ENCODE measurements at places on chromosomes 2 and 18. TPM values are rescaled to one million over a fixed set of nuclear protein-coding genes. Genes with fewer than 3 reads are reported as not detected.

Gene RIT2
- not detected for polyA plus RNA-seq

Gene GAL3ST2
- polyA plus RNA-seq, result not detected

Gene ASB18
- polyA plus RNA-seq, result not detected

Gene VSNL1
- polyA plus RNA-seq, result 0.20 TPM

Gene RAB6C
- not detected for polyA plus RNA-seq

Gene TRIM43
- not detected for polyA plus RNA-seq

Gene REG1B
- 24,061 TPM for polyA plus RNA-seq

Gene MYCN
- polyA plus RNA-seq, result 0.45 TPM

Gene OR6B2
- polyA plus RNA-seq, result not detected

Gene BMP10
- polyA plus RNA-seq, result 0.45 TPM

Gene KCNE4
- 6.9 TPM for polyA plus RNA-seq

Gene CERKL
- not detected for polyA plus RNA-seq

Gene GPATCH11
- polyA plus RNA-seq, result 12.8 TPM

Gene HMSD
- polyA plus RNA-seq, result 0.03 TPM

Gene CHST9
- 3.1 TPM for polyA plus RNA-seq

Gene LYPD1
- polyA plus RNA-seq, result not detected

Gene GRB14
- polyA plus RNA-seq, result 2.8 TPM

Gene SP9
- polyA plus RNA-seq, result not detected

Gene KRTCAP3
- polyA plus RNA-seq, result 52.8 TPM

Gene PLCL1
- polyA plus RNA-seq, result 2.0 TPM

Gene NT5C1B
- polyA plus RNA-seq, result not detected

Gene FAM124B
- polyA plus RNA-seq, result 2.0 TPM

Gene SH2D6
- not detected for polyA plus RNA-seq

Gene REEP1
- 2.2 TPM for polyA plus RNA-seq

Gene HTR2B
- 0.12 TPM for polyA plus RNA-seq

Gene TTN
- 0.18 TPM for polyA plus RNA-seq

Gene GPBAR1
- polyA plus RNA-seq, result 1.9 TPM

Gene MARCO
- 10.1 TPM for polyA plus RNA-seq

Gene SFT2D3
- polyA plus RNA-seq, result 3.6 TPM

Gene C2orf78
- not detected for polyA plus RNA-seq

Gene CDCA7
- 0.47 TPM for polyA plus RNA-seq

Gene SMCHD1
- polyA plus RNA-seq, result 10.8 TPM

Gene OTOS
- 0.58 TPM for polyA plus RNA-seq

Gene UGT1A4
- not detected for polyA plus RNA-seq

Gene AQP12B
- 159 TPM for polyA plus RNA-seq

Gene SULT1C4
- polyA plus RNA-seq, result 5.2 TPM

Gene UGT1A8
- not detected for polyA plus RNA-seq

Gene PDE1A
- polyA plus RNA-seq, result 1.3 TPM

Gene ZNF407
- 2.2 TPM for polyA plus RNA-seq

Gene TMEM182
- 1.3 TPM for polyA plus RNA-seq

Gene RFTN2
- 8.0 TPM for polyA plus RNA-seq

Gene ZNF513
- 8.6 TPM for polyA plus RNA-seq

Gene TXNDC2
- not detected for polyA plus RNA-seq

Gene KCTD18
- 10.9 TPM for polyA plus RNA-seq

Gene PLEK
- polyA plus RNA-seq, result 52.2 TPM

Gene KCNG2
- polyA plus RNA-seq, result 0.05 TPM

Gene HAT1
- 25.1 TPM for polyA plus RNA-seq

Gene LTBP1
- polyA plus RNA-seq, result 8.8 TPM

Gene ALPI
- polyA plus RNA-seq, result 0.02 TPM

Gene FHOD3
- 0.89 TPM for polyA plus RNA-seq

Gene PAIP2B
- polyA plus RNA-seq, result 4.9 TPM

Gene ADGRF3
- polyA plus RNA-seq, result 0.10 TPM

Gene TMEM17
- 2.2 TPM for polyA plus RNA-seq

Gene LINC00305
- not detected for polyA plus RNA-seq

Gene CNOT9
- 9.1 TPM for polyA plus RNA-seq

Gene GALNT5
- polyA plus RNA-seq, result 0.31 TPM
